ENCODE measurements at places on chromosomes 4 and X.

- no peak for ATAC-seq
Observed at GRCh38 chrX:153408221-153408721, 3.0 kb upstream of the ZFP92 start.

DNA sequence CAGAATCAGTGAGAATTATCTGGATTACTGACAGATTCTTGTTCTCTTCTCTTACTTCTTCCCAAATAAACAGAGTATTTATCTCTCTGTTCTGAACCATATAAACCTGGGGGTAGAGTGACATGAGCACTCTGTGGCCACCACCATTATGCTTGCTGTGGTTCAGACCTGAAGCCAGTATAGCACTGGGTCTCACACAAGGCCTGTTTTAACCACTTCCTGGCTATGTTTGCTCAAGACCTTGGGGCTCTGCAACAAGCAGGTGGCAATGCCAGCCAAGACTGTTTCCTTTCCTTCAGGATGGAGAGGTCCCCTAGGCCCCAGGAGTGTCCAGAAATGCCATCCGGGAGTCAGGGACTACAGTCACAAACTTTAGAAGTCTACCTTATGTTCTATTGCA lies 21.7 kb upstream of the HEPH start:
- ATAC-seq: no peak

DNA sequence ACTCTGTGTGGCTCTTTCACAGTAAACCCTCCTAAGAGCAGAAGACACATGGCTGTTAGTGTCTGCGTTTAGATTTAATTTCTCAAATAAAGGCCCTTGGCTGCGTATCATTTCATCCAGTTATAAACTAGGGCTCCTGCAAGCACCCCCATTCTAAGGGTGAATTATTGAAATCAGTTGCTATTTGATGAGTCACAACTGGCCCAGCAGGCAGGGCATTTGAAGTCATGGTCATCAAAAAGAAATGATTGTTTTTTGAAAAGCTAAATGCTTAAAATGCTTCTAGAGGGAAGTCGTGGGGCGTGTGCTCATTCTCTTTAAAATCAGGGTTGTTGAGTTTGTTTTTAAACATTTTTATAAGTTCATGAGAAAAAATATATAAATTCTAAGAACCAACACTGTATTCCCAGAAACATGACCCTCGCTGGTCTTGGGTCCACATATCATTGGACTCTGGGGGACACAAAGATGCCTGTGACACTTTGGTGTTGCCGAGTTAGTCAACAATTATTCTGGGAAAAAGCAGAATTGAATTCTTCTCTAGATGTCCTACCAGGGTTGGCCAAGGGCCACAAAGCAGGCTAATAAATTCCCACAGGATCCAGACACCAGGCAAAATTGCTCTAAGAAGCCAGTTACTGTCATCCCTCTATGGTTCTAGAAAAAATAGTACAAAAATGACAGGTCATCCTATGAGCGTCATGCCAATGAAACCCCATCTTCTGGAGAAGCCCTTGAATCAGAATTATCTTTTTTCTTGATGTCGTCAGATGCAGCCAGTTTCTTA lies 99.5 kb upstream of the MYOZ2 start:
- ATAC-seq: no peak

GRCh38 chrX:129842510-129843208 lies 1.0 kb downstream of the ZDHHC9 start:
- no peak for ATAC-seq

GRCh38 chr4:64846417-64846816 lies 437.2 kb upstream of the TECRL start:
- no peak for ATAC-seq

DNA sequence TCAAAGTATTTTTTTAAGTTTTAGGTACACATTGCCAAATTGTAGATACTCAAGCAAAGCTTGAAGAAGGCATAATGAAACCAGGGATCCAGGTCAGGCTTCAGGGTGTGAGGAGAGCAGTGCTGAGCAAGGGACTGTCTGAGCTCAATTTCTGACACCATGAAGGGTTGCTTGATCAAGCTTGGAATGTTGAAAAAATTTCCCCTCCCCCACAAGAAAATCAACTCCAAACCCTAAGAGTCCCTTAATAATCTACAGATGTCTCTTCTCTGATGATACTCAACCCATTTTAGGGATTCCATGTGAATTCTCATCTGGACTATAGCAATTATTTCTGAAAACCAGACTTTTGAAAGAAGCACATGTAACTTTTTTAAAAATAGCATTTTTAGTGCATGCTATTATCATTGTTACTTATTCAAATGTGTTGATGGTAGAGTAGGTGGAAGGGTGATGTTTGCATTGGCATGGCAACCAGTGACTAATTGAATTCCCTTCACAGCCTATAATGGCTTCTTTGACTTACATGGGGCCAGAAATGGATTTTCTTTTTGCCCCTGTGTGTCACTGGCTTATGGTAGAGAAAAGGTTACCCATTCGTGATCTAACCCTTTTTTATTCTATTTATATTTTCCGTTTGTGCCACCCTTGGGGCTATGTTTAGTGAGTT lies 252.0 kb downstream of the FBXW7 start:
- no peak for ATAC-seq

GRCh38 chr4:5609306-5610007 lies 98.9 kb downstream of the EVC2 start:
- ATAC-seq: no peak

- ATAC-seq: no peak
Observed at GRCh38 chr4:24809815-24810405, 14.5 kb downstream of the SOD3 start.

- no peak for ATAC-seq
Observed at GRCh38 chr4:181312066-181312465, 931.1 kb upstream of the TENM3 start.

DNA sequence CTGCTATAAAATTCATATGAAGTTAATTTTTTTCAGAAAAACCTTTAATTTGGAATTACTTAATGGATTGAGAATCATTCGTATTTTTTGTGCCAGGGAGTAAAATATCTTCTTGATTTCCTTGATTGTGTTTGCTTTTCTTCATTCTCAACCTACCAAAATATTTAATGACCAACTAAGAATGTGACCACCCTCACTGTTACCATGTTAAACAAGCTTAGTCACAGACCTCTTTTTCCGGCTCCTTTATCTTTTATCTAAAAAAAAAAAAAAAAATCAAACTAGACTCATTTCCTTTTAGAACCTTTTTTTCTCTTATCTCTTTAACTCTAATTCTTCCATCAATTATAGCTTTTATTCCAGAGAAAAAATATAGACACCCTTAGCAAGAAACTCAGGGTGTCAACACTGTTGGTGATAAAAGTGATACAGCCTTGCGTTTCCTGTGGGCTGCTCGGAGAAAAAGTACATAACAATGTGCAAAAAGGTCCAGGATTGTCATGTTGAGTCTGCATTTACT lies 20.6 kb upstream of the HPGDS start:
- no peak for ATAC-seq

DNA sequence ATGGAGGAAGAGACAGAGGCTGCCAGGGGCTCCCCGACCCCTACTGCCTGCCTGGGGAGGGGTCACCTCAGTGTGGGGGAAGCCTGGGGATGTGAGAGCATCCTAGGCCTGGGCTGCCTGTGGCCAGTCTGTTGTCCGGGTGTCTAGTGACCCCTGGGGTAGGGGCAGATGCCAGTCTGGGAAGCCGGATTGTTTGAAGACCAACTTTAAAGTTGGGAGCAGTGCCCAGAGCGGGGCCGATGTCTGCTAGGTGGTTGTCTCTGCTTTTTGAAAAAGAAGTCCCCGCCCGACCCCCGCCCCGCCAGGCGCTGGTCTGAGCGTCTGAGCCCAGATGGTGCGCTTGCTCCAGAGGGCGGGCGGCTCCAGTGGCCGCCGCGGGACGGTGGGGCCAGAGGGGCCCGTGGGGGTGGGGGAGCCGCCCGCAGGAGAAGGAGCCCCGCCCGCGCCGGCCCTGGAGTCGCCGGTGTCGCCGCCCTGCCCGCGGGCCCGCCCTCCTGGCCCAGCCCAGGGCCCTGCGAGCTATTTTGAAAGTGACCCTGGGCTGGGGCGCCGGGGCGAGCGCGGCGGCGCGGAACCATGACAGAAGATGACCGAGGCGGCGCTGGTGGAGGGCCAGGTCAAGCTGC lies at the start of gene DOK7:
Gene DOK7 (plus strand): TSS at position 517 of the 626 bp plus-strand sequence. CDS start 70 bp downstream, at position 587.
- no peak for ATAC-seq

GRCh38 chr4:168741281-168742173 lies 244.7 kb downstream of the PALLD start:
- no peak for ATAC-seq

GRCh38 chrX:47632666-47633065 lies 2.9 kb upstream of the CFP start:
- ATAC-seq: no peak

- no peak for ATAC-seq
Observed at GRCh38 chr4:187176261-187176910, 452.7 kb upstream of the FAT1 start.

- ATAC-seq: no peak
Observed at GRCh38 chrX:81259020-81259713, 57.3 kb downstream of the SH3BGRL start.

DNA sequence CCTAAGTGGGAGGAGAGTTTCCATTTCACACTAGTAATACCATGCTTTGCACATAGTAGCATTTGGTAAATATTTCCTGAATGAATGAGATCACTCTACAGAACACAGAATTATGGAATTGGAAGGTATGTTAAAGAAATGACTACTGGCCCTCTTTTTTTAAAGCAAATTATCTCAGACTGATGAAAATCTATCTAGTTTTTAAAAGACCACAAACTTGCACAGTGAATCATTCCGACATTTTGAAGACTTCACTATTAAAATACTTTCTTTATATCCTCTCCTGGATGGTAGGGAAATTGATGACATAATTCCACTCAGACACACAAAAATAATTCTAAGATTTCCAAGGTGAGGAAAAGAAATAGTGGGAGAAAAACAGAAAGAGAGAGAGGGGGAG lies 68.4 kb upstream of the ETNPPL start:
- no peak for ATAC-seq

DNA sequence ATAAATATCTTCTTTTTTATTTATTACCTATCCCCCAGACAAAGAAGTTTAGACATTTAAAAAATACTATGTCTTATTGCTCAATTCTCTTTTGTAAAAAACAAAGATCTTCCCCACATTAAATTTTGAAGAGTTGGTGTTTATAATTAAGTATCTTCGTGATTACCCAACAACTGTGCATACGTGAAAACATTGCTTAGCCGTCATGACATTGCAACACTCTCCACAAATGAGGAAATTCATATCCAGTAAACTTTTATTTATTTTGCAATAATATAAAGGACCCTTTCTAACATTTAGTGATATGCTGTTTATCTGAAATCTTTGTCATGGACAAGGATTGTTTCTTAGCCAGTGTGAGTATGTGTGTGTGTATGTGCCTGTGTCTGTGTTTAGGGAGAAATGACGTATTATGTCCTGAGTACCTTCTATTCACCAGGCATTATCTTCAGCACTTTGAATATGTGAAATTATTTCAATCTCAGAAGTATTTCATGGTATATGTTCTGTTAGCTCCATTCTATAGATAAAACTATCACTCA lies 26.1 kb upstream of the EREG start:
- ATAC-seq: no peak

DNA sequence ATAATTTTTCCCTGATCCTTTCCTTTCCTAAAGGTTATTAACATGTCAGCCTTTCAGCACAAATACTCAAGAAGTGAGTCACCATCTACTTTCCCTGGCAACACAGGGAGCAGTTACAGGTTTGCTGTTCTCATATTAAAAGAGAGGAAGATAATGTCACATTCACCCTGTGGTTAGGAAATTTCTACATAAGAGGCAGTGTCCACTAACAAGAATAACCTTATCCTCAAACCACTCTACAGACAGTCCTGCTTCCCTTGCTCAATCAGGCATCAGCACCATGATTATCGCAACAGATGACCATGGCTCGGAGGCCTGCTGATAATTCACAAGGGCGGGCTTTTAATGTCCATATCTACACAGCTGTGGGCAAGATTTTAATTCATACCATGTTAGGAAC lies 30.9 kb downstream of the RNF150 start:
- ATAC-seq: no peak

DNA sequence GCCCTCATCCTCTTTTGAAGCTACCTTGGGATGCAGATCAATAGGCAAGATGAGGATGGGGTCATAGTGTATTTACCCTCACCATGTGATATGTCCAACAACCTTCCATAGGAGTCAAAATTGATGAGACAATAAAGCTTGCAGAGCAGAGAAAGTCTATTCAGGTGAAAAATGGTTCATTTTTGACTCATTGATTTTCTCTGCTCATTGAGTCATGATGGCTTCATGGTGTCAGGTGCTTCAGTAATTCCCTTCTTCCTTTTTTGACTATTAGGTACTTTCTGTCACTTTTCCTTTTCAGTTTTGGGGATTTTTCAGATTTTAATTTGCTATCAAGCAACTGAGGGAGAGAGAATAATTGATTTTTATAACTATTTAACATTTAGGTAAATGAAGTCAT lies 55.9 kb upstream of the IL2 start:
- no peak for ATAC-seq

DNA sequence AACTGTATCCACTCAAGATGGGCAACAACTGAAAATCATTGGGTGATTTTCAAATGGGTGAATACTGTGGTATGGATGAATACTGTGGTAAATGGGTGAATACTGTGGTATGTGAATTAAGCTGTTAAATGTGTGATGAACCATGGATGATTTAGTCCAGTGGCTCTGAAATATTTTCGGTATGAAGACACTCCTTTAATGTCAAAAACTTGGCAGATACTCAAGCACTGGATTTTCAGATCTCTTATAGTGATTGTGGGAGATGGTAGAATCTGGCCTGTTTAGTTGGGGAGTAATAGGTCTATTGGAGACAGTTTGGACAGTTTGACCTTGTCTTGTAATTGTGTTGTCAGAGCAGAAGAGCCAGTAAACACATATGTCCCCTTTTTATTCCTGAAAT lies 45.7 kb downstream of the SSX7 start:
- ATAC-seq: no peak

All from activated CD4-positive, CD25-positive, alpha-beta regulatory T cell treated with anti-CD3 and anti-CD28 coated beads, Interleukin-2, amount 50 U/mL, for 24 hours (primary cell).